Fibroblast of pulmonary artery (primary cell): ENCODE measurements at places on chromosomes 1 and 21.

- no peak for DNase-seq
Observed at GRCh38 chr1:111867868-111868440, 112.3 kb downstream of the DDX20 start.

- no peak for DNase-seq
Observed at GRCh38 chr1:5108740-5109139, 454.3 kb downstream of the AJAP1 start.

- no peak for DNase-seq
Observed at GRCh38 chr1:6171548-6172124, 8.5 kb downstream of the CHD5 start.

GRCh38 chr1:23718482-23718881 lies 24.8 kb upstream of the ELOA start:
- DNase-seq, result peak; percentile 55

GRCh38 chr1:172400722-172401105 lies 19.8 kb upstream of the C1orf105 start:
- DNase-seq, result no peak

DNA sequence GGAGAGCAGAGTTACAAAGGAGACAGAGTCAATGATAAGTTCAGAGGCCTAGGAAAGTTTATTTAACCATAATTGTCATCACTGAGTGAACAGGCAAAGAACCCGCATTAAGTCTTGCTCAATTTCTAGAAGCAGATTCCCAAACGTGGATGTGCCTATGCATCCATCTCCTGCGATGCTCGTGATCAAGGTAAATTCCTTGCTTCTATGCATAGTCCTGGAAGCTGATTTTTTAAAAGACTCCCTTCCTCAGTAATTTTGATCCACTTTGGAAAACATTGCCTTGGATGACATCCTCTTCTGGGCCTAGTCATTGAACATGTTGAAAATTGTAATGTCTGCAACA lies 116.4 kb downstream of the TNFSF18 start:
- no peak for DNase-seq

DNA sequence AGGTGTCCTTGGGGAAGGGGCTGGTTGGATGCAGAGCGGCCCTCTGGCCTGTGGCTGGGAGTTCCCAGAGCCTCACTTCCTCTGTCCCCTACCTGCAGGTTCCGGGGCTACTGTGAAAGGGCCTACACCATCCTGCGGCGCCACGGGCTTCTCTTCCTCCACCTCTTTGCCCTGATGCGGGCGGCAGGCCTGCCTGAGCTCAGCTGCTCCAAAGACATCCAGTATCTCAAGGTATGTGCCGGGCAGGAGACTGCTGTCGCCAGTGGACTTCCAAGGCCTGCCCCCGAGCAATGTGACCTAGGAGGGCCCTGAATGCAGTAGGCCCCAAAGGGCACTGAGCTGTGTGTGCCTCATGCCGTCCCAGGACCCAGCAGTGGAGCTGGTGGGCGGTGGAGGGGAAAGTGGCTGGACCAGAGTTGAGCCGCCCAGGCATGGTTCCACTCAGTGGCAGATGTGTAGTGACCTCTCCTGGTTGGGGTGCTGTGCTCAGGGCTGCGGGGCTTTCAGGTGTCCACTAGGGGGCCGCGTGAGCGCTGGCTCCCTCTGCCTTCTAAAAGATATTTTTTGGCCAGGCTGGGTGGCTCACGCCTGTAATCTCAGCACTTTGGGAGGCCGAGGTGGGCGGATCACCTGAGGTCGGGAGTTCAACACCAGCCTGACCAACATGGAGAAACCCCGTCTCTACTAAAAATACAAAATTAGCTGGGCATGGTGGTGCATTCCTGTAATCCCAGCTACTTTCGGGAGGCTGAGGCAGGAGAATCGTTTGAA lies 73.4 kb downstream of the PIK3CD start:
- peak; percentile 62 for DNase-seq

DNA sequence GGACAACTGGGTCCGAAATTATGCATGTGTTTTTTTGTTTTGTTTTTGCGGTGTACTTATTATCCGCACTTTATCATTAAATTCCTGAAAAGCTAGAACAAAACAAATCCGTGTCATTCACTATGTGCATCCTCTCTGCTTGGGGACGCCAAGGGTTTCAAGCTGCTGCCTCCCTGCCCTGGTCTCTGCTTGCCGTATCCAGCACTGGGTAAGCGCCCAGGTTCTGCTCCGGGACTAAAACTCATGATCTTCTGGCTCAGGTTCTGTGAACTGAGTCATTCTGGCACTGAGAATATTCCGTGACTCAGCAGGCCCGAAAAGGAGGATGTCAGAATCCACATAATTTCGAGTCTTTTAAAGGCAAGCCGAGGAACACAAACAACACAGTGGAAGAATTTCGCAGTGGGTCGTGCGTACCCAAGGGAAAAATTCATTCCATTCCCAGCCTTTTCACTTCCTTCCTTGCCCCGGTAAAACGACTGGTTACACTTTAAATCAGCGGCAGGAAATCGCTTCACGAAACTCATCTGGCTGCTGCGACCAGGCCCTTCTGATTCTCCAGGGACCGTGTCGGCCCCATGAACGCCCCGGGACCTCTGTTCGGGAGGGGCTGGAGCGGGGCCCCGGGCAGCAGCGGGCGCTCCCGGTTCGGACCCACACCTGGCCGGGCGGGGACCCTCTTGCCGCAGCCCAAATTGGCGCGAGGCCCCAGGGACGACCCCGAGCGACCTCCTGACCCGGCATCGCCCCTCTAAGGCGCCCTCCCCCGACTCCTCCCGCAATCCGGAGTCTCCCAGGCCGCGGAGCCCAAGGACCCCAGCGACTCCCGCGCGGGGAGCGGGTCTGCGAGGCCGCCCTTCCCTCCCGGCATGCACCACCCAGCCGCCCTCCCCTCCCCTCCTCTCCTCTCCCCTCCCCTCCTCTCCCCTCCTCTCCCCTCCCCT lies 746 bp upstream of the LAMC1 start:
- DNase-seq, result peak; percentile 99

- no peak for DNase-seq
Observed at GRCh38 chr1:30725450-30726095, 2.2 kb upstream of the MATN1 start.

GRCh38 chr1:33696311-33696710 lies 167.6 kb upstream of the HMGB4 start:
- DNase-seq, result no peak

- peak; percentile 51 for DNase-seq
Observed at GRCh38 chr1:173095632-173096031, 44.9 kb upstream of the TNFSF18 start.

DNA sequence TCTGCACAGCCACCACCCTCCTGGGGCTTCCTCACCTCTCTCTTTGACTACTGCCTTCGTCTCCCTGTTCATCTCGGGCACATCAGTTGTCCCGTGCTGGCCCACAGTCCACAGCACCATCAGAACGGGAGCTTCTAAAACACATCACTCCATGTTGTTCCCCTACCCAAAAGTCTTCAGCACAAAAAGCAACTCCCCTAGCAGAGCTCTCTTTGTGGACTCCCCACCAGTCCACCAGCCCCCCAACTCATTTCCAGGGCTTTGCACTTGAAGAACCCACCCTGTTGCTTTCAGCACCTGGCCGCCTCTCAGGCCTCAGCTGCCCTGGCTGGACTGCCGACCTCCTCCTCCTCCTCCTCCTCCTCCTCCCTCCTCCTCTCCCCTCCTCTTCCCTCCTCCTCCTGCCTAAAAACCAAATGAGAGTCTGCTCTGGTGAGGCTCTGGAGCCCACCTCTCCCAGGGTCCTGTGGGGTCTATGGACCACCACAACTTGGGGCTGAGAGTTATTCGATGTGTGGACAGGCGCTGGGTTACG lies 251.2 kb upstream of the VAMP3 start:
- DNase-seq, result no peak

- DNase-seq, result no peak
Observed at GRCh38 chr1:90513956-90514355, 203.1 kb downstream of the BARHL2 start.

- DNase-seq, result peak; percentile 77
Observed at GRCh38 chr1:41955461-41956159, 36.9 kb upstream of the HIVEP3 start.

DNA sequence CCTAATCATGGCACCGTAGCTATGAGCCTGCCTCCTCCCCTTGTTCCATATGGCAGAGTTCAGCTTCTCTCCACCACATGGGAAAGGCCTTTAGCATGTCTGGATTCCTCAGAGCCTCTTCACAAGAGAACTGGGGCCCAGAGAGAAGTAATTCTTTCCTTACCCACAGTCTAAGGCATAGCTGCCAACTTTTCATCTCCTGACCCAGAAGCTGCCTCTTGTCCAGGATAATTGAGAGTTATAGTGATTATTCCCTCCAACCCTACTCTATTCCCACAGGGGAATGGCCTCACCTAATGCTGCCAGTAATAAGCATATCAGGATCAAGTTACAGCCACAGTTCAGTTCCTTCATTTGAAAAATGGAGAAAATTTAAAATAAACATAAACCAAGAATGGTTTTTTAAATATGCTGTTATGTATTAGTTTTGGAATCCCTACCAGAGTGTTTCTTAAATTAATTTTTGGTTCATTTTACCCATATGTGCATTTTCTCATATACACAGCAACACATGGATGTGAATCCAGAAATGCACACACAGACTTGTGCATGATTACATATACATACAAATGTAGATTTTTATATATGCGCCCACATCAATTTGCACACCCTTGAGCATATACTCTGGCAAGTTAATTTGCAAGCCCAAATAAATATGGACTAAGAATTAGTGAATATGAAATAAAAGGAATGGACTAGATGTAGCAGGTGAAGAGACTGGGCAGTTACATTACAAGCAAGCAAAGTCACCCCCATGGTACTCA lies 63.9 kb upstream of the WARS2 start:
- no peak for DNase-seq

DNA sequence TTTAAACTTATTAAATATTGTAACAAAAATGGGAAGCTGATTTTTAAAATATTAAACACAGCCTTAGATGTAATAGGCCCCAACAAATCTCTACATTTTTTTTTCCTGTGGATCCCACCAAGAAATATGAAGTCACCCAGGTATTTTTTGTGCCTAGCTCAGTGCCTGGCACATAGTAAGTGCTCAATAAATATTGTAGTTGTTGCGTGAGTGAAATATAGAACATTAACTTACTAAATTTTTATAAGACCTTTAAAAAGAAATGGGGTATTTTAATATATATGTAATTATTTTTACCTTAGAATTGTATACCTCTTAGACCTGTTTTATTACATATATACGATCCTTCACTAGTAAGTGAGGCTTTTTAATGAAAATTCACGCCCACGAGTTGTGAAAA lies 569 bp upstream of the DNAH14 start:
- no peak for DNase-seq

- no peak for DNase-seq
Observed at GRCh38 chr1:151898519-151898991, 10.8 kb downstream of the THEM4 start.

DNA sequence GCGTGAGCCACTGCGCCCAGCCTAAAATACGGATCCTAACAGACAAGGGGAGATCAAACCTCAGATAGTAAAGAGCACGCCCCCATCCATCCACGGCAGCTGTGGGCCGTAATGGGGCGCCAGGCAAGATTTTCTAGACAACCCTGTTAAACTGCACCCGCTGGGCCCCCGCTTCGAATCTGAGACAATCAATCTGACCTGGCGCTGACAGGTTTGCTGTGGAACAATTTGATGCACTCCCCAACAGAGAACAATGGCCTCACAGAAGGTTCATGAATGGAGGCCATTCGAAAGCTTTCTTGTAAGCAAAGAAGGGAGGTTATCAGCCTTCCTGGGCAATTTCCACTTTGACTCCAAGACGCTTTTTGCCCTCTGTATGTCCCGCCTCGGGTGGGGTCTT lies 30.5 kb downstream of the CLSTN1 start:
- no peak for DNase-seq

GRCh38 chr21:45041351-45041805 lies 33.0 kb upstream of the ADARB1 start:
- DNase-seq, result peak; percentile 85

GRCh38 chr1:178503849-178504248 lies 7.1 kb upstream of the CLEC20A start:
- no peak for DNase-seq

DNA sequence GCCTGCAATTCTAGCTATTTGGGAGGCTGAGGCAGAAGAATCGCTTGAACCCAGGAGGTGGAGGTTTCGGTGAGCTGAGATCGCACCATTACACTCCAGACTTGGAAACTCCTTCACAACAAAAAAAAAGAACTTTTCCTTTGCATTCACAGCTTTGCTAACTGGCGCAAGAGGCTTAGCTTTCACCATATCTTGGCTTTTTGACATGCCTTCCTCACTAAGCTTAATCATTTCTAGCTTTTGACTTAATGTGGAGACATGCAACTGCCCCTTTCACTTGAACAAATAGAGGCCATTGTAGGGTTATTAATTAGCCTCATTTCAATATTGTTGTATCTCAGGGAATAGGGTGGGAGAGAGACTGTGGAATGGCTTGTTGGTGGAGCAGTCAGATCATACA lies 8.7 kb downstream of the KPNA6 start:
- peak; percentile 40 for DNase-seq

GRCh38 chr1:181685211-181685610 lies 201.9 kb downstream of the CACNA1E start:
- DNase-seq, result no peak

DNA sequence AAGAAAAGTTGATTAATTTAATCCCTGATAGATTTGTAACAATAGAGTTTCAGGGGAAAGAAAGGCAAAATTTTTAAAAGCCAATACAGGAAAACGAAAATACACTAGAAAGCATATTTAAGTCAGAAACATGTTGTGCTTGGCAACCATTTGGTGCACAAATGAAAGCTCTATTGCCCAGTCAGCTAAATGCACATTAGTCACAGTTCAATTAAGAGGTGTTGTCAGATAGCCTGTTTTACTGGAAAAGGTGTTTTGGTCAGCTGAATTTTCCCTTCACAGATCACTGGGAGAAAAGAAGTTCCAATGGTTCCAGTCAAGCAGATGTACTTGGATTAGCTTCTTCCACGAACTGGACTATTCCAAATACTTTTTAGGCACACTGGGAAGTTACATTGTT lies 25.4 kb downstream of the RGS4 start:
- no peak for DNase-seq

DNA sequence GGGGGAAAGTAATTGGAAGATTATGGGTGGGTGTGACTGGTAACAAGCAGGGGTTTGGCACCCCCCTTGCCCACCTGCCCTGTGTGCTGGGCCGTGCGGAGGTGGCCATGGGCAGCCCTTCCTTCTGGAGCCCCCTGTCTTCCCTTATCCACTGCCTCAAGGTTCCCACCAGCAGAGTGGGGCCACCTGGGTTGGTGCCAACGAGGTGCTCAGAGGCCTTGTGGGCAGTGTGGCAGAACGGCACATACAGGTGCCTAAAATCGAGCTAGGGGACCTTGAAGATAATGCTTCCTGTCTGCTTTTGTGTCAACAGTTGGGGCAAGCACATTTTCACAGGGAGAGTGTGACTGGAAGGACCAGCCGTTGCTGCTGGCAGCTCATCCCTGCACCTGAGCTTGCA lies 161.8 kb downstream of the PCBP3 start:
- DNase-seq, result no peak

DNA sequence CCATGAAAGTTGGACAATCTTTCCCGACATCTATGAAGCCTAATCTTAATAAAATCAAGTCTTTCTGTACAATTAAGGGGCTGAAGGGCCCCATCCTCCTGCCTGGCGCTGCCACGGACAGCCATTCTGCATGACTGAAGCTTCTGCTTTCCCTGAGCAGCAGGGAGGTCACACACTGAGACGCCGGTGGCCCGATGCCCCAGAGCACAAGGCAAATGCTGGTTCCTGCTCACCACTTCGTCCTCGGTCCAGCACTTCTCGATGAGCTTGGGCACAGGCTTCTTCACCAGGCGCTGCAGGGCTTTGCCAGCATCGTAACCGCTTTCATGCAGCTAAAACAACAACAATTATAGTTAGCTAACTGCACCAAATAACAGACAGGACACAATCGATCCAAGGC lies 147.8 kb downstream of the SLC45A1 start:
- DNase-seq, result no peak
